ENCODE measurements at places on chromosomes 11 and 22. TPM values are rescaled to one million over a fixed set of nuclear protein-coding genes. Genes with fewer than 3 reads are reported as not detected.

The STARD10 gene
- 36.3 TPM for total RNA-seq

The SAA1 gene
- not detected for total RNA-seq

The GLYAT gene
- not detected for total RNA-seq

The B4GAT1 gene
- 41.6 TPM for total RNA-seq

The RTN4RL2 gene
- under 0.01 TPM for total RNA-seq

The CATSPER1 gene
- under 0.01 TPM for total RNA-seq

The MRGPRE gene
- not detected for total RNA-seq

Data from bronchial smooth muscle cell (primary cell).